ENCODE measurements at places on chromosomes 16 and 17.

GRCh38 chr17:1126801-1127550, 52.8 kb downstream of the ABR start:
- DNase-seq, result no peak

DNA sequence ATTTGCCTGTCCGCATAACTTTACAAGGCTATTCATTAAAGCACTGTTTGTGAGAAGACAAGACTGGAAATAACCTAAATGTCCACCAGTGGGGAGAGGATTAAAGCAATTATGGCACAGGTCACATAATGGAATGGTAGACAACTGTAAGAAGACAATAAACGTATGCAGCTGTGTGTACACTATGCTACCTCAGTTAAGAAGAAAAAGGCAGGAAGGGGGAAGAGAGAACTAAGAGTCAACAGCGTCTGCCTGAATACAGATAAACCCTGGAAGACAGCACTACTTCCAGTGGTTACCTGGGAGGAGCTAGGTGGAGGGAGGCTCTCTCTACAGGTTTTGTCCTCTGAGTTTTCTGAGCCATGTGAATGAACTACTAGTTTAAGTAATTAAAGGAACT, 15.3 kb downstream of the CREBBP start:
- DNase-seq, result no peak

DNA sequence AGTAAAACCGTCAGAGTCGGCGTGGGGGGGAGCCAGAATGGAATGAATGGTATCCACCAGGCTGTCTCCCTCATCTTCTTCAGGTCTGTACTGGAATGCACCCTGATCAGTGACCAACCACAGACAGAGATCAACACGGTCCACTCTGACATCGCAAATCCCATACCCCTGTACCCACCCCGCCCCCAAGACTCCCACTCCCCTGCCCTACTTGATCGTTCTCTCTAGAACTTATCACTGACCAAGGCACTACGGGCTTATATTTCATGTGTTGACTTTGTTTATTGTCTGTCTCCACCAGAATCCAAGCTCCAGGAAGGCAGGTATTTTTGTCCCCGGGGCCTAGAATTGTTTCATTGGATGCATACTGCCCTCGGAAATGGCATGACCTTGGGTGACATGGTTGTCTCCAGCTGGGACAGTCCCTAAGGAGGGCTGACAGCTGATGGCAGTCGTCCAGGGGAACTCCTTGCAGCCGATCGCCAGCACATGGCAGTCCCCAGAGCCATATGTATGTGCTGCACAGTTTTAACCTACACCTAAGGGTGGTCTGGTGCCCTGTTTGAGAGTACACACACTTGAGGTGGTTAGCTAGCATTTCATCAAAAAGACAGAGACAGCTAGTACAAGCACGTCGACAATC, 526 bp upstream of the MFSD6L start:
- no peak for DNase-seq

- DNase-seq, result no peak
Measured at GRCh38 chr17:80918731-80919130, 72.9 kb upstream of the CHMP6 start.

DNA sequence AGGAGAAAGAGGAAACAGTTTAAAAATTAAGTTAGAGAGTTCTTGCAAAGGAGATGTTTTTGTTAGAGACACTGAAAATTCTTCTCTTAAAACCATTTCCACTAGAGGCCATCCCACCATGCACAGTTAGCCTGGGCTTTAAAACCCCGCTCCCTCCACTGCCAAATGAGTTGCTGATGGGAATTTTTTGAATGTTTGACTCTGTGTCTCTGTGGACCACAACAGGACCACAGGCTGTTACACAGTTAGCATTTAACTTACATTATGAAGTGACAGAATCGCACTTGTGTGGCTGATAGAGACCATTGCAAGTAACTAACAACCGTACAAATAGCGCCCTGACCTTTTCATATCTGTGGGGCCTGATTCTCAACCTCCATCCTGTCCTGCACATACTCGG, 74.7 kb upstream of the TBX2 start:
- DNase-seq, result no peak

DNA sequence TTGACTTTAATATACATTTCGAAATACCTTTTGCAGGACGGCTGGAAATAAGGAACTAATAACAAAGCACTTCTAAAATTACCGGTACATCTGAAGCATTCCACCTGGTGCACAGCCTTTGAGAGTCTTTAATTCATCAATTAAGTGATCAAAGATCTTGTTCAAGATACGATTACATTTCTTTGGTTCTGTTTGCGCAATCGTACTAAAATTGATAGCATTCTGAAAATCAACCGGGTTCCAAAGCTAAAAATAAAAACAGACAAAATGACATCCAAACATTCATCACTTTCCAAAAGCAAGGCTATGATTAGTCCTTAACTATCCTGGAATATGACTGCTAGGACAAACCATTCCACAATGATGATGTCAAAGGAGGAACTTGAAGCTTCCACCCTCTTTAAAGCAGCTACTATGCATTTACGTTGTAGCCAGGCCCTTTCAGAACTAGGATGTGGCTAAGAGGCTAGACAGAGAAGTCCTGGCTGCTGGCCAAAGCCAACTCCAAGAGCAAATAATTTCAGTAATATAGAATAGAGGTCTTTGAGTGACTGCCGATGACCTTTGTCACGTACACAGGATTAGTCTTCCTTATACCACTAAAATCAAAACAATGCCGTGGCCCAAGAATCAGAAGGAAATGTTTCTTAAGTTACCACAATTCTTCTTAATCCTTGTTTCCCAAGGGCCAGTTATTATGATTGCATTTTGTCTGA, 299.8 kb upstream of the PSMD7 start:
- DNase-seq, result no peak

- no peak for DNase-seq
Measured at GRCh38 chr16:50476486-50477255, 71.5 kb upstream of the NKD1 start.

GRCh38 chr16:49431591-49432290, 58.1 kb downstream of the C16orf78 start:
- DNase-seq, result no peak

- no peak for DNase-seq
Measured at GRCh38 chr16:31221357-31222160, 4.6 kb upstream of the PYDC1 start.

GRCh38 chr17:60129164-60129563, 20.6 kb upstream of the CA4 start:
- no peak for DNase-seq

DNA sequence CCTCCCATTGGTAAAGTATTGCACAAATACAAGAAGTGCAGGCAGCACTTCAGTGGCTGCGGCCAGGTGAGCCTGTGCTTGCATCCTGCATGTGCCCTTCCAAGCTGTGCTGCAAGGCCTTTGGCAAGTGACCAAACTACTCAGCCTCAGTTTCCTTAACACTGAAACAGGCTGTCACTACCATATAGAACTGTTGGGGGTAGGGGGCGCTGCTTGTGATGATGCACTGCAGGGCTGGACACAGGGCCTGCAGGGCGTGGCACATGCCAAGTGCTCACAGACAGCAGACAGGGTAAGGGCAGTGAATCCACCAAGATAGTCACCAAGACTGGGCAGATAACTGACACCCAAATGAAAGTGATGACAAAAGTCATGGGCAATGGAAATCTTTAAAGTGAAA, 65.6 kb upstream of the SREBF1 start:
- DNase-seq, result no peak

GRCh38 chr17:75785016-75785890, 647 bp downstream of the UNK start:
- peak; percentile 86 for DNase-seq

DNA sequence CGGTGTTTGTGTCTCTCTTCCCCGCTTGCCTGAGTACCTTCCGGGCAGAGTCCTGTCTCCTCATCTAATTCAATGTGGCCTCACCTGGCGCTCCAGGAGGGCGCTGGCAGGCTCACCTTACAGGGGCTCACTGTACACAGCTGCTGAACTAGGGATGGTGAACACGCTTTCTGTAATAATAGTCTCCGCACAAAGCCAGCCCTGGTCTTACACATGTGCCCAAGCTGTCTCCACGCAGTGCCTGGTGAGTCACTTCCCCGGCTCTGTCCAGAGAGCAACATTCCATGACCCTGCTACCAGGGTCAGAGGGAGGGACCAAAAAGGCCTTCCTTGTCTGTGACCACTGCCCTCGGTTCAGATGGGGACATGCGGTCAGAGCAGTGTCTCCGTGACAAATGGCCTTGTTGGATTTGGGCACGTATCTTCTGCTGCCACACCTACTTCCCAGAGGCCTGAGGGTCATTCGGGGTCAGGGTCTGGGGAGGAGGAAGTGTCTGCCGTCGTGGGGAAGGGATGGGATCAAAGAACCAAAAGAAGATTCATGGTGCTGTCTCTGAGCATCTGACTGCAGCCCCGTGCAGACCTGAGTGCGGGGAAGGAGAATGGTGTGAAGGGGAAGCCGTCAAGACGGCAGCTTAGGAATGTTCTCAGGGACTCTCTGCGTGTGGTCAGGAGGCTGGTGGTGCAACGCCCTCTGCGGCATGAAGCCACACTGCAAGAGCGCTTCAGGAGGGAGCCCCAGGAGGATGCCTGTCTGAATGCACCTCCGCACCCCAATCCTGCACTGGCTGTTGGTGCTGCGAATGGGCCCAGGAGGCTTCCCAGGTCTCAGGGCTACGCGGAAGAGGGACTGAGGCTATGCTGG, 68.8 kb downstream of the IL21R start:
- DNase-seq, result no peak

- no peak for DNase-seq
Measured at GRCh38 chr17:19417611-19418010, 6.6 kb downstream of the RNF112 start.

GRCh38 chr17:40531051-40531991, 29.9 kb upstream of the TNS4 start:
- peak; percentile 86 for DNase-seq

GRCh38 chr17:78112518-78113471, 15.8 kb downstream of the TMC6 start:
- peak; percentile 71 for DNase-seq

GRCh38 chr16:51155199-51155607, 4.1 kb upstream of the SALL1 start:
- no peak for DNase-seq

- DNase-seq, result no peak
Measured at GRCh38 chr17:43640491-43641252, 21.1 kb downstream of the MEOX1 start.

- DNase-seq, result no peak
Measured at GRCh38 chr16:85781156-85781555, 18.2 kb downstream of the EMC8 start.

GRCh38 chr16:89923640-89924296, 626 bp downstream of the TUBB3 start:
- no peak for DNase-seq
